ENCODE measurements at places on chromosomes 11 and 22. TPM values are rescaled to one million over a fixed set of nuclear protein-coding genes. Genes with fewer than 3 reads are reported as not detected.

DNA sequence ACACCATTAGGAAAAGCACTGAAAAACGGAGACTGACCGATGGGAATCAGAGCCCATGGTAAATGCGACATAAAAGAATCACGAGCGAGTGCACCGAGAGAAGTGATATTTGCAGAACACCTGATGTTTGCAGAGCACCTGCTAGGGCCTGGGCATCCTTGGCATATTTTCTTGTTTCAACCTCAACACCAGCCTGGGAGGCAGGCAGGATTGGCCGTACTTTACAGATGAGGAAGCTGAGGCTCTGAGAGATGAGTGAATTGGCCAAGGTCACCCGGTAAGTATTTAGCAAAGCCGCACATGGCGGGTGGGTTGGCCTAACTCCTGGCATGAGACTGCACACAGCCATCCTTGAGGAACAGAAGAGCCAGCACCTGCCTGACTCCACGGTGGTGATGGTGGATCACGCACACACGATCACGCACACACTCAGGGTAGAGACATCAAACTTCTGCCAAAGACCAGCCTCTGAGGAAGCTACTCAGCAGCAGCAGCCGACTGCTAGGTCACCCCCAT, 21.6 kb upstream of the CHADL start:
- no peaks in the 10 kb centered on the region for H3K4me1 ChIP-seq
- no peak for DNase-seq
- H3K27me3 ChIP-seq = no peaks in the 10 kb centered on the region
- no peak overlapping the region for H3K4me3 ChIP-seq
- peaks cover 32% of the 10 kb centered on the region for H3K36me3 ChIP-seq

Gene OR6T1
- not detected for total RNA-seq

DNA sequence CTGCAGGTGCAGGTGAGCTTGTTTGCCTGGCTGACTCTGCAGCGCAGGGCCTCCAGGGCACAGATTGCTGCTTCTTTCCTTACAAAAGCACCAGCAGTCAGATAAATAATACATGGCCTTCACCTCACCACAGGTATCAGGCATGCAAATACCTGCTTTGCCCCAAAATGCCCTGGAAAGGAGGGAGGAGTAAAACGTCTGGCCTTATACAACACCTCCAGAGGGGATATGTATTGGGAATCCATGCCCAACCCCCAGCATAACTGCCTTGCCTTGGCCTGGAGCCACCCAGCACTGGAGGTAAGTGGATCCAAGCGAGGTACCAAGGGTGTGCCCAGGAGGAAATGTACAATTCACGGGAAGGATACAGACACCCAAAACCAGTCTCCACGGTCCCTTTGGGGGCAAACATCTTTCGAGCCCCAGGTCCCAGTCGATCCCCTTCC, 860 bp downstream of the TMEM184B start:
- H3K36me3 ChIP-seq = no peaks in the 10 kb centered on the region
- no peaks in the 10 kb centered on the region for H3K27me3 ChIP-seq
- no peak overlapping the region for H3K27ac ChIP-seq
- DNase-seq = no peak
- H3K4me1 ChIP-seq = peaks cover 29% of the 10 kb centered on the region

- H3K4me3 ChIP-seq = no peak overlapping the region
- no peak for DNase-seq
- H3K27ac ChIP-seq = no peak overlapping the region
- no peaks in the 10 kb centered on the region for H3K27me3 ChIP-seq
- no peaks in the 10 kb centered on the region for H3K36me3 ChIP-seq
These were observed 1299.3 kb downstream of the BRD1 start for GRCh38 chr22:48528221-48528915.

Gene ZNF143
- 36.7 TPM for total RNA-seq

Gene CNGA4
- total RNA-seq = 1.7 TPM

GRCh38 chr11:111524056-111524455, 9.5 kb downstream of the HOATZ start:
- DNase-seq = no peak
- no peak overlapping the region for H3K27ac ChIP-seq
- no peaks in the 10 kb centered on the region for H3K36me3 ChIP-seq
- no peak overlapping the region for H3K4me3 ChIP-seq
- H3K27me3 ChIP-seq = 0 out of 2 replicates have a peak, but pooled peaks cover 3% of the 10 kb centered on the region

DNA sequence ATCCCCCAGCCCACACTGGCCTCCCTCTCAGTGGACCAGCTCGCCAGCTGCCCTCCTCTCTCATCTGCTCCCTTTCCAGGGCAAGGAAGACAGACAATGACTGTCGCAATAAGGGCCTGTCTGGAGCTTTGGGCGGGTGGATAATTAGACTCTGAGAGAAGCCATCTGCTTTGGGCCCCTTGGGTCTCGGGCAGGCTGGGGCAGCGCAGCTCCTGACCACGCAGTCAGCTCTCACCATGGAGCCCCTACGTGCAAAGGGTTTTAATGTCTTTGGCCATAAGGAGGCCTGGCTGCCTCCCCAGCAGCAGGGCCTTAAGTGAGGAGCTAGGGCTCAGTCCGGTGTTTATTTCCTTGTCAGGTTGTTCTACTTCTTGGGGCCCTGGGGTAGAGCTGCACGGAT, 153.9 kb downstream of the CHST1 start:
- H3K27me3 ChIP-seq = no peaks in the 10 kb centered on the region
- H3K4me3 ChIP-seq = no peak overlapping the region
- H3K27ac ChIP-seq = no peak overlapping the region
- H3K36me3 ChIP-seq = no peaks in the 10 kb centered on the region

DNA sequence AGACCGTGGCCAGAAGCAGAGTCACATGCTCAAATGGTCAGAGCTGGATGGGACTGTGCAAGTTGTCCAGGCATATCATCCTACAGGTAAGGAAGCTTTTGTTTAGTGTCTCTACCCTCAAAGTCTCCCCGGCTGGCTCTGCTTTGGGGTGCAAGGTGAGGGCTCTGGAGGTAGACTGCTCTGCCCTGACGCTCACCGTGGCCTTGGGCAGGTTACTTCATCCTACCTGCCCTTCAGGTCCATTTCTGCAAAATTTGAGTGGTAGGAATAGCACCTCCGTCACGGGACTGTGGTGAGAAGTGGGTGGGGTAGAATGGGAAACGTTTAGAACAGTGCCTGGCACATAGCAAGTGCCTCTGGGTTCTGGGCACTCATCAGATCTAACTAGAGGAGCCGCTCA, 42.2 kb downstream of the NAT10 start:
- H3K4me3 ChIP-seq = no peak overlapping the region
- no peak for DNase-seq
- H3K27me3 ChIP-seq = no peaks in the 10 kb centered on the region
- peaks cover 15% of the 10 kb centered on the region for H3K4me1 ChIP-seq
- H3K27ac ChIP-seq = no peak overlapping the region

DNA sequence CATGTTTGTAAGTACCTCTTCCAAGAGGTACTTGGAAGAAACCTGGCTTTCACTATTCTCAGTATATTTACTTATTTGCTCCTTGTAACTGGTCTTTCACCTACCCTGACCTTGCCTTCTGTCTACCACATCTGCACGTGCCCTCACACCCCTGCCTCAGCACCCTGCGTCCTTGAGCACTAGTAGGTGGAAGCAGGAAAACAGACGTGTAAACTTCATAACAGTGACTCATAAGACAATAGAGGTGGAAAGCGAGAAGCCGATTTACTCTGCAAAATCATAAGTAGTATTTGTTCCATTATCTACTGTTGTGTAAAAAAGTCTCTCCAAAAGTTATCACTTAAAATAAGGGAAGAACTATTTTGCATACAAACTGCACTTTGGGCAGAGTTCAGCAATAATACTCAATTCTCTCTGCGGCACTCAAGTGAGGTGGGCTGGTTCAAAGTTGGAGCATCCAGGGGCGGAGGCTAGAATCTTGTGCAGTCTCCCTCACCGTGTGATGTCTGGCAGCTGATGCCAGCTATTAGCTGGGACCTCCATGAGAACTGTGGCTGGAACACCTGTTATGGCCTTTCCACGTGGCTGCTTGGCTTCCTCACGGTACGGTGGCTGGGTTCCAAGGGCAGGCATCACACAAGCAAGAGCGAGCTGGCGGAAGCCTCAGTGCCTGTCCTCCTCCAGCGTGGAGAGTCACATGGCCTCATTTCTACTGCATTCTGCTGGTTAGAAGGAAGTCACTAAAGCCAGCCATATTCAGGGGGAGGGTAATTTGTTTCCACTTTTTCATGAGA, 30.4 kb downstream of the PACS1 start:
- peak overlapping the region; percentile 16 for H3K4me3 ChIP-seq
- H3K36me3 ChIP-seq = no peaks in the 10 kb centered on the region
- H3K4me1 ChIP-seq = peaks cover 65% of the 10 kb centered on the region
- H3K27me3 ChIP-seq = no peaks in the 10 kb centered on the region
- DNase-seq = peak; percentile 87

GRCh38 chr11:1088927-1089737, 14.5 kb downstream of the MUC2 start:
- no peak for DNase-seq
- no peaks in the 10 kb centered on the region for H3K36me3 ChIP-seq
- no peak overlapping the region for H3K4me3 ChIP-seq
- no peaks in the 10 kb centered on the region for H3K4me1 ChIP-seq

DNA sequence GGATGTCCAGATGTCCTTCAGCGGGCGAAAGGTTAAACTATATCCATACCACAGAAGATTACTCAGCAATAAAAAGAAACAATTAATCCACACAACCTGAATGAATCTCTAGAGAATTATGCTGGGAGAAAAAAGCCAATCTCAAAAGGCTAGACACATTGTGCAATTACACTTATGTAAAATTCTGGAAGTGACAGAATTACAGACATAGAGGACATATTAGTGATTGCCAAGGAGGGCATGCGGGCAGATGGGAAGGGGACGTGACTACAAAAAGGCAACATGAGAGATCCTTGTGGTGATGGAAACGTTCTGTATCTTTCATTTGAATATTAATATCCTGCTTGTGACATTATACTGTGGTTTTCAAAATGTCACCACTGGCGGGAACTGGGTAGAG, 103.5 kb upstream of the BMAL1 start:
- no peak overlapping the region for H3K27ac ChIP-seq
- no peak overlapping the region for H3K4me3 ChIP-seq
- H3K4me1 ChIP-seq = no peaks in the 10 kb centered on the region
- H3K27me3 ChIP-seq = no peaks in the 10 kb centered on the region
- H3K36me3 ChIP-seq = no peaks in the 10 kb centered on the region

Gene B3GAT1
- total RNA-seq = not detected

DNA sequence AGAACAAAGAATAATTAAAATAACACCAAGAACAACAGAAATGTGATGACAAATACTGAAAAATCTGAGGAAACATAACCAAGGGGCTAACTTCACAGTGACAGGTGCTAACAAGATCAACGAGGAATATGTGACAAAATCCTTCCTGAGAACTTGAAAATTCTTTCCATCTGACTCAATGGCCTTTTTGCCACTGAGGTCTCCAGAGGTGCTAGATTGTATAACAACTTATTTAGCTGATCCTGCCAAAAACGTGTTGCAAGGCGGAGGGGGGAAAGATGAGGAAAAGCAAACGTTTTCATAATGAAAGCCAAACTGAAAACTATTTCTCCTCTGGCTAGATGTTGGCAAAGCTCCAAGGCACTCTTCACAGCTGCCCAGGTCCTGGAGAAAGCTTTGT, 364.5 kb downstream of the NTM start:
- H3K27ac ChIP-seq = no peak overlapping the region
- H3K36me3 ChIP-seq = no peaks in the 10 kb centered on the region
- H3K4me3 ChIP-seq = no peak overlapping the region
- H3K4me1 ChIP-seq = no peaks in the 10 kb centered on the region
- no peaks in the 10 kb centered on the region for H3K27me3 ChIP-seq

DNA sequence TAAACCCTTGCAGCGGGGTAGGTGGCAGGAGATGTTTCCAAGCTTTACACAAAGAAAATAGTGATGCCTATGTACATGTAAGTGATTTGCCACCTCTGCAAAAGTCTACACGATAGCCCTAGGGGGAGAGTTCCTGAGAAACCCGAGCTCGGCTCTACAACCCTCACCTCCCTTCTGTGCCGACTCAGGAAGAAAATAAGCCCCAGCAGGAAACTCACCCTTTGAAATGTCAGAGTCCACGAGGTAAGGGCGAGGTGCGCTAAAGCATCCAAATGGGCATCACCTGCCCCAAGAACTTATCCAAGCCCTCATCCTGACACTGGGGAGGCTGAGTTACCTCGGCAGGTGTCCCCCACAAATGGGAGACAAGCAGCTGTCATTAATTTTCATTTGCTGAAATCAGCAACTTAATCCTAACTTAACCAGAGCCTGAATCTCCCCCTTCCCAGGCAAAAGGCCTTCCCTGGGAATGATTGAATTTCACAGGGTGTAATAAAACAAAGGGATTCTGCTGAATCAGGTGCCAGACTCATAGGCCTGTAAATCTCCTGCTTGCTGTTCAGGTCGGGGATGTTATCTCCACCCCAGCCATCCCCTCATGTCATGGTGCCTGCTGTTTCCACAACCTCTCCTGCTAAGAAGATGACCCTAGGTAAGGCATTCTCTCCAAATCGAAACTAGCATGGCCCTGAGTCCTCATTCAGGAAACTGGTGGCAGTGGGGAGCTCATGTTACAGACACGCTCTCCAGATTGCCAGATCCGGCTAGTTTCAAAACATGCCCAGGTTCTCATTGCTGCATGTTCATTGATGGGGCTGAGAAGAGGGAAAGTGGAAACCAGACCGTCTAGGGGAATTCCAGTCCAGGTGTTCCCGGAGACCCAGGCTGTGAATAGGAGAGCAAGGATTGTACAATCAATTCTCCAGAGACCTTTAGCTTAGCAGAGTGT, 105.3 kb upstream of the KIRREL3 start:
- no peaks in the 10 kb centered on the region for H3K36me3 ChIP-seq
- no peaks in the 10 kb centered on the region for H3K27me3 ChIP-seq
- H3K4me1 ChIP-seq = no peaks in the 10 kb centered on the region
- DNase-seq = no peak

GRCh38 chr22:27283714-27284113, 517.8 kb downstream of the MN1 start:
- H3K36me3 ChIP-seq = no peaks in the 10 kb centered on the region
- H3K27ac ChIP-seq = no peak overlapping the region
- DNase-seq = peak; percentile 90
- peaks cover 6% of the 10 kb centered on the region for H3K27me3 ChIP-seq
- H3K4me3 ChIP-seq = no peak overlapping the region

Gene LRRC75B
- 6.9 TPM for total RNA-seq

Gene PTGDR2
- not detected for total RNA-seq

Gene DCPS
- total RNA-seq = 18.3 TPM

Gene EIF3D
- 481 TPM for total RNA-seq

DNA sequence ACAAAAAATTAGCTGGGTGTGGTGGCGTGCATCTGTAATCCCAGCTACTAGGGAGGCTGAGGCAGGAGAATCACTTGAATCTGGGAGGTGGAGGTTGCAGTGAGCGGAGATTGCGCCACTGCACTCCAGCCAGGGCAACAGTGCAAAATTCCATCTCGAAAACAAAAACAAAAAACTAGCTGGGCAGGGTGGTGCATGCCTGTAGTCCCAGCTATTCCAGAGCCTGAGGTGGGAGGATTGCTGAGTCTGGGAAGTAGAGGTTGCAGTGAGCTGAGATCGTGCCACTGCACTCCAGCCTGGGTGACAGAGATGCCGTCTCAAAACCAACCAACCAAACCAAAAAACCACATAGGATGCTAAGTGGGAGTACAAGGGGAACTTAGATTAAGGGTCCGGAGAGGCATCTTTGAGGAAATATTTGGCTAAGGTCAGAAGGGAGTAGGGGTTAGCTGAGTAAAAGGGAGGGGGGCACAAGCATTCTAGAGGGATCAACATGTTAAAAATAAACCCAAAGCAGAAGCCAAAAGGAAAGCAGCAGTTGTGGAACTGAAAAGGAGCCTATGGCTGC, 10.2 kb downstream of the PHF5A start:
- H3K27me3 ChIP-seq = no peaks in the 10 kb centered on the region
- DNase-seq = no peak
- H3K27ac ChIP-seq = no peak overlapping the region
- no peaks in the 10 kb centered on the region for H3K4me1 ChIP-seq
- H3K4me3 ChIP-seq = no peak overlapping the region

Measured in Karpas-422 (cell line).